ENCODE measurements at places on chromosomes 11 and 22. TPM values are rescaled to one million over a fixed set of nuclear protein-coding genes. Genes with fewer than 3 reads are reported as not detected.

The DDI1 gene
- not detected for total RNA-seq

DNA sequence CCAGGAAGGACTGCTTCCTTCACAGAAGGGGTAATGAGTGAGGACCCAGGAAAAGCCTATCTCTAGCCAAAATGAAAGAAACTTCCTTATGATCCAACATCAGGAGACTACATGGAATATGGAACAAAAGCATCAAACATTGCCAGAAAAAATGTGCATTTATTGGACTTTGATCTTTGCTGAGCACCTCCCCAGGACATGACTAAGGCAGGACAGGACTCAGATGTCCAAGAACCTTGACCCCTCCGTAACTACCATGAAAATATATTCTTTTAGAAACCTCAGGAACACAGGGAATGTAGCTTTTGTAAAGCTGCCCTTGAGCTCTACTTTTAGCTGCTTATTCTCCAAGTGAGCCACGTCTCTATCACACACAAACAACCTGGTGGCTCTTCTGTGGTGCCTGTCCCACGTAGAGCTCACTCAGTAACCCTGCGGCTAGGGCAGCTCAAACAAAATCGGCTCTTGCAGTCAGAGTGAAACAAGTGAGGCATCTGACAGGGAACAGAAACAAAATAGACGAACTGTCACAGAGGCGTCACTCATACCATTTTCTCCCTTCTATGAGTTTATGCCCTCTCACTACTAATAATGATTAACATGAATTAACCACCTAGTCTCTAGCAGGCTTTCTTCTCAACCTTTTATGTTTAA is 471.5 kb upstream of the API5 start:
- H3K36me3 ChIP-seq: no peaks in the 10 kb centered on the region
- no peak overlapping the region for H3K27ac ChIP-seq
- no peak overlapping the region for H3K4me3 ChIP-seq
- no peak for DNase-seq
- H3K27me3 ChIP-seq: no peaks in the 10 kb centered on the region

GRCh38 chr11:5240458-5240857 is 6.2 kb upstream of the HBD start:
- no peaks in the 10 kb centered on the region for H3K36me3 ChIP-seq
- H3K27me3 ChIP-seq: peaks cover 16% of the 10 kb centered on the region
- H3K27ac ChIP-seq: no peak overlapping the region
- no peaks in the 10 kb centered on the region for H3K4me1 ChIP-seq
- H3K4me3 ChIP-seq: no peak overlapping the region

DNA sequence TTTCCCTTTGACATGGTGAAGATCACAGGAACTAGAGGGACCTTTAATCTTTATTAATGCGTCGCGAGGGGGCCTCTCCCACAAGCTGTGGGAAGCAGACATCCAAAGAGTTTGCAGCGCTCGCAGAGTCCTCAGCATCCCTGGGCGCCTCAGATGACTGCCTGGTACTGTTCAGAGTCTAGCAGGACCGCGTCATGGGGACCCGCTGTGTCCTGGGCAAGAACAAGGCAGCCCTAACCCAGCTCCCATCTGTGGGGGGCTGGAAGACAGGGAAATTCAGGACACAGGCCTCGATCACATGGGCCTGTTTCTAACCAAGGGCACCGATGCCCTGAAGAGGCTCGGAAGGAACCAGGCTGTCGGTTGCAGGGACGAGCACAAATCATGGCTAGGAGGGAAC is 40.0 kb downstream of the CACNG2 start:
- peaks cover 21% of the 10 kb centered on the region for H3K27me3 ChIP-seq
- DNase-seq: no peak
- no peaks in the 10 kb centered on the region for H3K4me1 ChIP-seq
- H3K4me3 ChIP-seq: no peak overlapping the region

GRCh38 chr11:22703591-22703990 is 37.2 kb downstream of the GAS2 start:
- DNase-seq: no peak
- no peaks in the 10 kb centered on the region for H3K27me3 ChIP-seq
- H3K4me1 ChIP-seq: peaks cover 24% of the 10 kb centered on the region

DNA sequence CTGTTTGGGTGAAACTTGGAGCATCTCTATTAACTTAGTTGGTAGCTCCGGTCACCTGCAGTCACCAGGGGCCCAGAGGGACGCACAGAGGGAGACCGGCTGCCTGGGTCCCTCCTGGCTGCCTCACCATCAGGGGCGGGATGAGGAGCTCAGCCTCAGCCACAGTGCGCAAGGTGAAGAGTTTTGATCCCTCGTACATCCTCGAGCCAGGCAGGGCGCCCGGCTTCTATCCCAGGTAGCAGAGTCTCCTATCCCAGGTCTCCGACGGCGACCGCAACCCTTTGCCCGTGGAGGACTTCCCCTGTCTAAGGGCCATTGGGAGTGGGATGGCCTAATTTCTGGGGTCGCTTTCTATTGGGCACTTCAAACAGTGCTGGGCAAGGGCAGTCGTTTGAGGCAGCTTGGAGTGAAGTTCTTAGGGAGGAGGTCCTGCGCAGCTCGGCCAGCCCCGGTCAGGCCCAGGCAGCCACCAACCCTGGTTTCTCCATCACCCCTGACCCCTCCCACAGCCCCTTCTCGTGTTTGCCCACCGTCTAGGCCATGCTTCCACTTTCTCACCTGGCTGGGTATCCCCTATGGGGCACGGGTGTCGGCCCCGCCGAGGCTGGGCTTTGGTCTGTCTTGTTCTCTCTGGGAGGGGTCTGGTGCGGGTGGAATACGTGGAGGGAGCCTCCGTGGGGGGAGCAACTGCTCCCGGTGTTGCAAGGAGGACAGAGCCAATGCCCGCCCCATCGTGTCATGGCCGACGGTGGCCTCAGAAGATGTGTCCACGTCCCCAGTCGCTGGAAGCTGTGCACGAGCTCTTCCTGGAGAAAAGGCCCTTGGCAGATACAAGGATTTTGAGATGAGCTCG is 3.6 kb upstream of the MRGPRG start:
- peaks cover 7% of the 10 kb centered on the region for H3K4me1 ChIP-seq
- H3K27me3 ChIP-seq: peaks cover under 1% of the 10 kb centered on the region
- no peak for DNase-seq
- no peak overlapping the region for H3K4me3 ChIP-seq

Data from activated naive CD4-positive, alpha-beta T cell treated with anti-CD3 and anti-CD28 coated beads for 36 hours (primary cell).